ENCODE measurements at places on chromosomes 11 and 22.

DNA sequence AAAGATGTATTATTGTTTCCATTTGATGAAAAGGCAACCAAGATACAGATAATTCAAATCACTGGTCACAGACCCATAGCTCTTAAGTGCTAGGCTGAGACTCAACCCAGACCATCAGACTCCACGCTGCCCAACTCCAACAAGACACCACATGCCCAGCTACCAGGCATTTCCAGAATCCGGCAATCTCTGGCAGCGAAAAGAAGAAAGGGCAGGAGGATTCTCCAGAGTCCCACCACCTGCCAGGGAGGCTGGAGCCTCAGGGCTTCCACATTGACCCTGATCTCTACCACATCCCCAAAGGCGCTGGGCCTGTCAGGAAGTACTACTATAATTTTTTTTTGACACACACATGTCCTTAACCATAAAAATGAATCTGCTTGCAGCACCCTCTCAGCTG lies 61.4 kb upstream of the ARFGAP3 start:
- DNase-seq, result no peak

DNA sequence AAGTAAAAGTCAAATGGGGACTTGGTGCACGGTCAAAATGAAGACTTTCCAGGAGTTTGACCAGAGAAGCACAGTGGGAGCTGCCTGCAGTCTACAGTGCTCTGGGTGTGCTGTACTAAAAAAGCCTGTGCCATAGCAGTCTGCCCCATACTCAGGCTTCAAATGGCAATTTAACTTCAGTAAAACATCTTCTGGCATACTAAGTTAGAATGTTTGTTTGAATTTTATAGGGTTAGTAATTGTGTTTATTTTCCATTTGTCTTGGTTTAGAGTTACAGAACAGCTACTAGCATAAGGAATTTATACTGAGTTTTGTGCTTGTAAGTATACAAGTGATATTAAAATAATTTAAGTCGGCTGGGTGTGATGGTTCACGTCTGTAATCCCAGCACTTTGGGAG lies 29.3 kb upstream of the LIPT2 start:
- DNase-seq, result no peak

- peak; percentile 89 for DNase-seq
Measured at GRCh38 chr22:29733362-29734201, 13.8 kb downstream of the CABP7 start.

DNA sequence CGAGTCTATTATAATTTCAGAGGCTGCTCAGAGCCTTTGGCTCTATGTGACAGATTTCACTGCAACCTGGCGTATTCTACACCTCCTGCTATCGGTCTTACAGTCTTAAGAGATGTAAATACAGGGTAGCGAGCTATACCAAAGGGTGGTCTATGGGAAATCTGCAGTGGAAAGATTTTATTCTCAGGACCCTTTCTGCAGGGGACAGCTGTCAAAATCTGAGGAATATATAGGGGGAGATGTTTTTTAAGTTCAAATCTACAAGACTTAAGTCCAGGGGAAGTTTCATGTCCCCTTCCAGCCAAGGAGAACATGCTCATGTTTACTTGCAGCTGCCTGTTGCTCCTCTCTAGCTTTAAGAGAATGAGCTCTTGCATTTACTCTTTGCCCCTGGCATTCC lies 62.7 kb downstream of the MICAL2 start:
- no peak for DNase-seq

DNA sequence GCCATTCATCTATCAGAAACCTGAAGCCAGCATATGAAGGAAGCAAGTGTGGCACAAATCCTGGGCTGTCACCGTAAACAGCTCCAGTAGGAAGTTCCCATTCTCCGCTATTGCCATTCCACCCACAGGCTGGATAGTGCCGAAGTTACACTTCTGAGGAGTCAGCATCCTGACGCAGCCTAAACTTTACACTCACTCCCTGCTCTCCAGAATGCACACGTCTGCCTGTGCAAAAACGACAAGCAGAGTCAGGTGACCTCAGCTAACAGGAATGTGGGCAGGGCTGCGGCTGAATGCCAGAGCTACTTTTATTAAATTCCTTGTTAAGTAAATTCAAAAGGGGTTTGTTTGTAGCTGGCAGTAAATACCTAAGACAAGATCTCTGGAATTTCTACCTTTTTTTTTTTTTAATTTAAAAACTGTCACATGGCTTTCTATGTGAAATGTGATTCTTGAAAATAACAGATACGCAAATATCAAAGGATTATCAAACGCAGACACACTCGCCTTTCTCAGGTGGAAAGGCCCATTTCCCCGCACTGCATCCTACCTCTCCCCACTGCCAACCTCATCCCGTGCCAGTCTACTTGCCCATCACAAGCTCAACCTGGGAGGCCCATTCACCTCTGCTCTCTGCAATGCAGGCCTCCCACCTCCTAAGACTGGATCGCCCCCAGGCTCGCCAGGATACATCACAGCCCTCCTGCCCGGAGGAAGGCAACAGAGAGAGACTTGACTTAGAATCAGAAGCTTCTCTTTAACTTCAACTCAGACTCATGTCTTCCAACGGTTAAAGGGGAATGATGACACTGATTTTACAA lies 33.5 kb downstream of the NFRKB start:
- no peak for DNase-seq

DNA sequence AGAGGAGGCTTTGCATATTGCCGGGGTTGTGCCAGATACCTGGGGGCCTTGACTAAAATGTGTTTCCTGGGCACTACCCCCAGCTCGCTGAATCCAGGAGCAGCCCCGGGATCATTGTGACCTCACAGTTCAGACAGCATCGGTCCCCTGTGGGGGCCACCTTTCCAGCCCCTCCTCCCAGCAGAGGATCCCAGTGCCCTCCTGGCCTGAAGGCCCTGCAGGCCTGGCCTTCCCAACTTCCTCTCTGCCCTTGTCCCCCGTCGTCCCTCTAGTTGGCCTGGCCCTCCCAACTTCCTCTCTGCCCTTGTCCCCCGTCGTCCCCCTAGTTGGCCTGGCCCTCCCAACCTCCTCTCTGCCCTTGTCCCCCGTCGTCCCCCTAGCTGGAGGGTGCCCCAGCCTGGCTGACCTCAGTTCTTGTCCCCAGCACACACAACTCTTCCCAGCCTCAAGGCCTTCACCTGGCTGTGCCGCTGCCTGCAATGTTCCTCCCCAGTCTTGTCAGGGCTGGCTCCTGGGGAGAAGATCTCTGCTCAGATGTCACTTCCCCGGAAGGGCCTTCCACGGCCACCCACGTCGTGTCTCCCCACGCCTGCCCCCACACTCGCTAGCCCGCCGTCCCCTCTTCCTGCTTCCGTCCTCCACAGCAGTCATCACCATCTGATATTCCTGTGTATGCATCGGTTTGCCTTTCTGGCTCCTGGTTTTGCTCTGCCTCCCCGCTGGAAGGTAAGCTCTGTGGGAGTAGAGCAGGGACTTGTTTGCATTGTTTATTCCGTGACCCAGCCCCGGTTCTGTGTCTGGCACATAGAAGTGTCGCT lies 12.6 kb upstream of the ANO1 start:
- DNase-seq, result no peak

DNA sequence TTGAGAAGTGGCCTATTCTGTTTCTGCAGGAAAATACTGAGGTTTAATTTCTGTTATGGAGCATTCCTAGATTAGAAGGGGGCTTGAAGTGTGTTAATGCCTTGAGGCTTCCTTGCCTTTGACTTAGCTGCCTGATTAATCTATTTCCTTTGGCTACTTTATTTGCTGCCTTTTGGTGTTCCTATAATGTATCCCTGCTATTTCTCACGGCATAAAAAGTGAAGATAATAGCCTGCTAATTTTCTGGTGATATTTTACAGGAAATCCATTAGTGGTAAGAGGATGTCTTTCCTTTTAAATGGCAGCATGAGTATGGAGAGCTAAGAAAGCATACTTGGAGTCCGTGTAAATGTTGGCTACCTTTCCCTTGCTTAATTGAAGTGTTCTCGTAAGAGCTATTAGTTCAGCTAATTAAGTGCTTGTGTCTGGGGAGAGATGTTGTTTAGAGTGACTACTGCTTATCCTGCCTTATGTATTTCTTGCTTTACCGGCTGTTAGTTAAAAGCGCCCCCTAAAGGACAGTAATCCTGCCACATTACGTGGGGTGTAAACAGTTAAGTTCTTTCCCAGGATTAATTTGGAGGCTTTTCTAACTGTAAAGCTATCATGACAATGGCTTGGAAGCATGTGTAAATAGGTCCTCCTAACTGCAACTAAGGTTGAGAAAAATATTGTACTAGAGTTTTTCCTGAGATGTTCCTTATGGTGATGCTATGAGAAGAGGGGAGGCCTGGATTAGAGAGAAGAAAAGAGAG lies 45.6 kb downstream of the ZNF280B start:
- DNase-seq, result no peak

DNA sequence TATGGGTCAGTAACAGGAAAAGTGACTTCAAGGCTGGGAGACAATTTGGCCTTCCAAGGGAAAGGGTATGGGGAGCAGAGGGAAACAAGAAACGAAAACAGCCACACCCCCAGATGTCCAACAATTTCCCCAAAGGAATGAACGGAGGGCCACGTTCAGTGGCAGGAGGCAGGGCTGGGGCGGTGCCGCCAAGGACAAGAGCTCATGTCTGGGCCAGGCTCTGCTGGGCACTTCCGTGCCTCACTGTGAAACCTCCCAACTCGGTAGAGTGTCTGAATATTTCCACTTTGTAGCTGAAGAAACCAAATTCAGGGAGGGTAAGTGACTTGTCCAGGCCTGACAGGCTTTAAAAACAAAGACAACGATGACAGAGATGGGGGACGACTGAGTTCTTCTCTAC lies 11.9 kb downstream of the IFT27 start:
- no peak for DNase-seq

GRCh38 chr11:44308256-44308922 lies 1.6 kb downstream of the ALX4 start:
- DNase-seq, result no peak

DNA sequence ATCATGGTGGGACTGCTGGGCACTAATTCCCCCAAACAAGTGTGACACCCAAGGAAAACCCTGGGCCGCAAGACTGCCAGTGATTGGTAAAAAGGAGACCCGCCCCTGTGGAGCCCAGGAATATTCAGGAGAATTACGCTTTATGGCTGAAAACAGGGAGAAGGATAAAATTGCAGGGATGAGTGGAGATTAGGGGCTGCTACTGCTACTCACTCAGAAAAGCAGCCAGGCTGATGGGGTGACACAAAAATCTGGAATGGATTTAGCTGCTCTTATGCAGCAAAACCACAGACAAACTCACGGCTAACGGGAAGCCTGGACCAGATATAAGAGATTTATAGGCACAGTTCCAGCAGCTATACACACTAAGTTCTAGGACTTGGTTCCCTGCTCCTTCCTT lies 4.4 kb upstream of the FBXO3 start:
- no peak for DNase-seq

DNA sequence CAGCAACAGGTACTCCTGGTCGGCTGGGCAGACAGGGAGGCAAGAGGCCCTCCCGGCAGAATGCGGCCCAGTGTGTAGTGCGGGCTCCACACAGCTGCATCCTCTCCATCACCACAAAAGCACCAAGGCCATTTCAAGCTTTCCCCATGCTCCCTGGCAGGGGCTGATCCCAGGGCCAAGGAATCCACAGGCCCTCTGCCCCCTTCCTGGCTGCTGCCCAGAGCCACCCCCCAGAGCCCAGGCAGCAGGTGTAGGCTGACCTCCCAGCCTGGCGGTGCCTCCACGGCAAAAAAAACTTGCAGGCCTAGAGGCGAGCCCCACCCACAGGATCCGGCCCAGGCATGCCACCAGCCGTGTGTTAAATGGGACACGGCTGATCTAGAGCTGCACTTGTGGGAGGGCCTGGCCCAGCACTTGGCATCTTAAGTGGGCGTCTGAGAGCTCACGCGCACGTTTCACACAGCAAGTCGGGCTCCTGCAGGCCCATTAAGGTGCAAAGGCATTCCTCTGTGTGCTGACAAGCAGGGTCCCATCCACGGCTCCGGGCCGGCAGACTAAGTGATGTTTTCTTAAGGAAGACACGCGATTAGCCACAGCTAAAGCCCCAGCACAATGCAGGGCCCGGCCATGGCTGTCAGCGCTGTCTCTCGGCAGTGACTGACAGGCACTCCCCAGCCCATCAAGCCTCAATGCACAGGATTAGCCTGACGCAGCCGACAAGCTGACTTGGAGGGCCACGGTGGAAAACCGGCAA lies 19.8 kb upstream of the GNB1L start:
- peak; percentile 88 for DNase-seq

- peak; percentile 32 for DNase-seq
Measured at GRCh38 chr22:34784056-34784455, 281.9 kb upstream of the ISX start.

- no peak for DNase-seq
Measured at GRCh38 chr11:13875643-13876042, 86.9 kb upstream of the SPON1 start.

GRCh38 chr11:93741882-93742226 lies 382 bp downstream of the C11orf54 start:
- DNase-seq, result peak; percentile 92

DNA sequence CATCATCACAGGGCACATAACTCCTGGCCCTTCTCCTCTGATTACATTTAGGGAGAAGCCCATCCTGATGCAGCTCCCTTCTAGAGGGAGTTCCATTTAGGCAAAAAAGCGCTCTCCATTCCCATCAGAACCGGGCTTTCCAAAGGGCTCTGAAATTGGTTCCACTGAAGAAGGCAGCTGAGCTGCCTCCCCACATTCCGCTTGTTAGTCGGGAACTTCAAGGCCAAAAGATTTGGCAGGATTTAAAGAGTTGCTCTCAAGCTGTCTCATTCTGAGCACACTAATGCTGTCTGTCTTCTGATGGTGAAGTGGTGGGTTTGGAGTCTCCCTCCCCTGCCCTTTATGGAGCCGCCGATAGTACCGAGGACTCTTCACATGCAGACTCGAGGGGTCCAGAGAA lies 26.6 kb upstream of the CABP7 start:
- no peak for DNase-seq

- DNase-seq, result no peak
Measured at GRCh38 chr22:40240686-40241085, 63.0 kb downstream of the TNRC6B start.

GRCh38 chr22:39994041-39994565 lies 651 bp upstream of the FAM83F start:
- no peak for DNase-seq

DNA sequence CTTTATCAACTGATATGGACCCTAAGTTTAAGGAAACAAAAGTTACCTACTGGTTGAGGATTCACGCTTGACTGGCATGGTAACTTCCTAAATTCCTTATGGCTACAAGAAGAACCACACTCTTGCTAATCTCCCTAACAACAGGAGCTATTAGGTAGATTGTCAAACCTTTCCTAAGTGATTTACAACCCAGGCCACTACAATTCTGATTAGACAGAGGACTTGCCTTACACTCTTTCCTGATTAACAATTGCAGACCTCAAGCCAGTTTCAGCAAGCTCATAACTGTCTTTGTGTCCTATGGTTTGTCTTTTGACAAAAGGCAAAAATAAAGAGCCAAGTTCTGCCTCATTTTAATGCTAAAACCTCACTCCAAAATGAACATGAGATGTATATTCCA lies 16.3 kb downstream of the OR52K2 start:
- no peak for DNase-seq

DNA sequence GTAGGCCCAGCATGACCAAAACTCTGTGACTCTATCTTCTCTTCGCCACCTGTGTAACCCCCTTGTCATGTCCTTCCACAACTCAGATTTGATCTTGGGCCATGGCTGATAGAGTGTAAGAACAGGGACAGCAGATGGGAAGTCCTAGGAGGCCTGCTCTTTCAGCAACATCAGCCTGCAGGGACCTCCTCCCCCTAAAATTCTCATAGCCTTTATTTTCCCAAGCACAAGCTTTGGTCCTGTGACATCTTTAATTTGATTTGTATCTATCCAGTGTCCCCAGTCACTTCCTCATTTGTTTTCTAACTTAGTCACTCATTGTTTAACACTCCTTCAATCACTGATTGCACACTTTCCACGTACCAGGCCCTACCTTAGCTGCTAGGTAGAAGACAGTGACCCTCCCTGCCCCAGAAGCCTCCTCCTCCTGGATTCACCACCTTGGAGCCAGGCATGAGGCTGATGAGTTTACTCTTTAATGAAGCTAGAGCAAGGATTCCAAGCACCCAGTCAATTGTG lies 5.3 kb downstream of the UBQLN3 start:
- no peak for DNase-seq
